Kidney capillary endothelial cell (primary cell): ENCODE measurements at places on chromosomes 5 and 9.

DNA sequence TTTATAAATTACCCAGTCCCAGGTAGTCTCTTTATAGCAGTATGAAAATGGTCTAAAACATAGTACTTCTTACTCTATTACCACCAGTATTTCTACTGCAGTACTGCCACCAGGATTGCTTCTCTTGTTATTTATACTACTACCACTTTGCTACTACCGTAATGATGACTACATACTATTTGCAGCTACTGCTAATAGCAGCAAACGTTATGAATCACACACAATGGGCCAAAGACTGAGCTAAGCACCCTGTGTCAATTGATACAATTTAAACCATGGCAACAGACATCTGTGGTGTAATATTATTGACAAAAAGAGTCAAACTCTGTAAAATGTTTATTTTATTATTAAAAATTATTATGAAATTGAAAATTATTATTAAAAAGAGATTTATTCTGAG, 15.3 kb upstream of the KIF12 start:
- no peak for DNase-seq

DNA sequence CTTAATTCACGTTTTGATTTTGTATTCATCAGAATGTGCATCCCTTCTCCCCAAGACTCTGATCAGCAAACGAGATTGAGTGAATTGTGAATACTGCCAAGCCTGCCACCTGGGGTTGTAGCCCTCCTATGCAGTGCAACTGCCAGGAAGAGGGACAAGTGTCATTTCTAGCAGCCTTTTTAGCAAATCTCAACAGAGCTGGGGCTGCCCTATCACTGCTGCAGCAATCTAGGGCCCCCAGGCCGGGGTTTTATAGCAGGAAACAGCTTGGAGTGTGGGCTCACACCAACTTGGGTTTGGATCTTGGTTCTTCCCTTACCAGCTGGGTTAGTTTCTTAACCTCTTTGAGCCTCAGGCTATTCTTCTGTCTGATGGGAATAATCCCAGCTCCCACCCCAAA, 4.0 kb downstream of the CSF1R start:
- no peak for DNase-seq

- no peak for DNase-seq
Measured at GRCh38 chr5:83331842-83332241, 139.7 kb upstream of the VCAN start.

DNA sequence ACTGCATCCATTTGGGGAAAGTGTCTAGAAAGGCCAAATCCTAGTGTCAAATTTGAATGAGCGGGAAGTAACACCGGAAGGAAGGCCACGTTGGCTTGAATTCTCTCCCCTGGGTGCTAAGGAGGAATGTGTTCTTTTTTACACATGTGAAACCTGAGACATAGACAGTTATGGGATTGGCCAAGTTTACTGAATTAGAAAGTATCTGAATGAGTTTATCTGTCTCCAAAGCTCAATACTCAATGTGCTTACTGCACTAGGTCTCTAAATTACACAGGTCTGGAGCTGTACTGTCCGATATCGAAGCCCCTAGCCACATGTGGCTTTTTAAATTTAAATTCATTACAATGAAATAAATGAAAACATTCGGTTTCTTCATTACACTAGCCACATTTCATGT, 6.0 kb downstream of the DMRT1 start:
- DNase-seq: no peak

- DNase-seq: no peak
Measured at GRCh38 chr9:98992885-98993569, 49.3 kb downstream of the COL15A1 start.

- no peak for DNase-seq
Measured at GRCh38 chr9:109088221-109088620, 31.5 kb downstream of the TMEM245 start.

GRCh38 chr5:131366428-131366827, 102.6 kb downstream of the CDC42SE2 start:
- DNase-seq: no peak

DNA sequence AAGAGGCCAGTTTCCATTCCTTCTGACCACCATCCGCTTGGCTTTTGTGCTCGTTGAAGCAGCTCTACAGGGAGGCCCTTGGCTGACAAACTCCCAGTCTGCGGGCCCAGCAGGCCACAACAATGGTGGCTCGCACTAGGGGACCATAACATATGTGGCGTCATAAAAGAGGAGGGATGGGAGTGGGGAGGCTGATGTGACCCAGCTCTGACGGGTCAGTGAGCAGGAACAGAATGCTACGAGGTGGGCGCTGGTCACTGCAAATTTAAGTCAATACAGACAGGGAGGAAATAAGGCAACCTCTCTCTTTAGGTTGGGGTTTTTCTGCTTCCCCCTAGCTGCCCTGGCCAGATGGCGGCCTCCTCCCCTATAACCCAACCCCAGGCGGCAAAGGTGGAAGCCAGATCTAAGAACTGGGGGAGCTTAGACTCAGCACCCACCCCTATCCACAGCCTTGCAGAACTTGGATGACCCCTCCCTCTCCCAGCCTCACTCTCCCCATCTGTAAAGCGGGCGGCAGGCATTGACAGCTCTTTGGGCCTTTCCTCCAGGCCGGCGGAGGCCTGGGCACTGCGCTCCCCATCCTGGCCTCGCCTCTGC, 778 bp downstream of the FRRS1L start:
- no peak for DNase-seq

DNA sequence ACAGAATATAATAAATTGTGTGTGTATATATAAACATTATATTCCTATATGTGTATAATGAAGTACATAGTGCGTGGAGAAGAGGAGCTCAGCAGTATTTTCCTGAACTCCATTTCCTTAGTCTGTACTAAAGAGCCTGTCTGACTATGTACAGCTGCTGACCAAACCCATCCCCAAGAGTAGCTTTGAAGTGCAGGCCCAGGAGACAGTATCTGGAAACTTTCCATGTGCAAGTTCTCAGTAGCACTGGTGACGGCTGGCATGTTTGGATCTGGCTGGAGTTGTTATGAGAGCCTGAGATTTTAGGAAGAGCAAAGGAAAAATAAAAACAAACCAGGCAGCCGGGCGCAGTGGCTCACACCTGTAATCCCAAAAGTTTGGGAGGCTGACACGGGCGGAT, 244.2 kb downstream of the RFK start:
- DNase-seq: no peak

- no peak for DNase-seq
Measured at GRCh38 chr5:72015103-72015548, 92.1 kb upstream of the MAP1B start.

DNA sequence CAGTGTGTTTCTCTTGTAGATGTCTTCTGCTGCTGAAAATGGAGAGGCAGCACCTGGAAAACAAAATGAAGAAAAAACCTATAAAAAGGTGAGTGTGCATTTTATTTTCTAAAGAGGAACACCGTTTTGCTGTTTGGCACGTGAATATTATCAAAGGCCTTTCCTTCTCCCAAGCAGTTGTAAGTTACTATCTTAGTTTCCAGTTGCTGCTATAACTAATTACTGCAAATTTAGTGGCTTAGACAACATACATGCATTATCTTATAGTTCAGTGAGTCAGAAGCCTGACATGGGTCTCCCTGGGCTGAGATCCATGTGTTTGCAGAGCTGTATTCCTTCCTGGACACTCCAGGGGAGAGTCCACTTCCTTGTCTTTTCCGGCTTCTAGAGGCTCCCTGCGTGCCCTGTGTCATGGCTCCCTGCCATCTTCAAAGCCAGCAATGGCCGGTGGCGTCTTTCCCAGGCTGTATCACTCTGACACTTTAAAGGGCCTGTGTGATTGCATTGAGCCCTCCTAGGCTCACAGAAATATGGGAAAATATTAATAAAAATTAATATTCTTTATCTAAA, 117.6 kb downstream of the PIP5K1B start:
- DNase-seq: peak; percentile 27

- no peak for DNase-seq
Measured at GRCh38 chr5:150055326-150056074, 30.9 kb downstream of the CSF1R start.

GRCh38 chr5:1952444-1953099, 69.8 kb upstream of the IRX4 start:
- DNase-seq: no peak

DNA sequence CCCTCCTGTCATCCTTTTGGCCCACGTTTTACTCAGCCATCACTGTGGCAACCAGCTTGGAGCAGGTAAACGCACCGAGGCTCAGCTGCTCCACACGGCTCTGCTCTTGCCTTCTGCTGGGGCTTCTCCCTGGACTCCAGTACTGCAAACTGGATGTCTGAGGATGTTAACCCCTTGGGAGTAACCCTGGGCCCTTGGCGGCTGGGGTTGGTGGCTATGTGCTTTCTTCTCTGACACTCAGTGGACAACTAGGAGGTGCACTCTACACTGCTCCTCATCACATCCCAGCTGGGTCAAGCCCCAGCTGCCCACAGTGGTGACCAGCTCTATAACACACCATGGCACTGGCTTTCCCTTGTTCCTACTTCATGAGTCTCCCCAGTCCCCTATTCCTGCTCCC, 12.2 kb upstream of the CYSTM1 start:
- no peak for DNase-seq

DNA sequence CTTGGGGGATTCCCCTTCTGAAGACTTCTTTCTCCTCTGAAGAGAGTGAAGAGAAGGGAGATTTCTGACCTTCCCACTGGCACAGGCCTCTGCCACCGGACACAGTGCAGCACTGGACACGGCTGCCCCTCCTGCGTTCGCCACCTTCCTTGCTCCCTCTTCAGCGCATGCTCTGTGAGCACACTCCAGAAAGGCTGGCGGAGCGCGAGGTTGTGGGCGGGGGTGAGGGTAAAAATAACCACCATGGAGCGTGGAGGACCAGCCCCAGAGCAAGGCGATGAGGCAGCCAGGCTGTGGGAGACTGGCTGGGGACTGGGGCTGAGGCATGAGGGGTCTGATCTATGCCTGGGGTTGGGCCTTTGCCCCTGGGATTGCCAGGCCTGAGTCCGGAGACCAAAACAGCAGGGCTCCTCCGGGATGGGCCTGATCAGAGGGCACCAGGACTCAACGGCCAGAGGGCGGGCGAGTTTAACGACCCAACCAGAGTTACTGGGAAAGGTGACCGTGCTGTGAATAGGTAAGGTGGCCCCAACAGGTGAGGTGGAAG, 97.2 kb downstream of the ROR2 start:
- DNase-seq: no peak

DNA sequence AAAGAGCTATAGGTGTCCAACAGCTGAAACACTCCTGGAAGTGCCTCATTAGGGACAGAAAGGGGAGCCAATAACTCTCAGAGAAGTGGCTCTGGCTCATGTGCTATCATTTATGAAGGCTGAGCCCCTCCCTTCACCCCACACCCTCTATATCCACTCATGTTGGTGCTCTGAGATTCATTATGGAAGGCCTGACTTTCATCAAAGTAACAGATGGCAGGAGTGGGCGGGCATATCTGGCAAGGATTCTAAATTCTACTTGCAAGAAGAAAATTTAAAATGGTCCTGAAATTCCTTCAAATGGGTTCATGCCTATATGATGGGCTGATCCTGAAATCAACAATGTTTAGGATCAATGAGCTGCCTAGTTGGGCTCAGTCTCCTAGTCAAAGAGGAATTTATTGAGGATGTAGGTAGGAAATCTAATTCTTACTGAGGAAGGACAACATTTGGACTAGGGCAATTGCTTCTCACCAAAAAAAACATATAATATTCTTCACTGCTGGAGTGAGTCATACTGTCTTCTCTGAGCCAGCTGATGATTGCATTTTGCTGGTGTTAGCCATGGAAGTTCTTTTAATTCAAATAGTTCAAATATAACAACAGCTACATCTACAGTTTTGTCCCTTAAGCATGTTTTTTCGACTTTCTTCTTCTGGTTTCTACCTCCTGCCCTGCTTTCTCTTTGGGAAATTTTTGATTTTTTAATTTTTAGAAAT, 23.5 kb downstream of the NMRK1 start:
- no peak for DNase-seq

- no peak for DNase-seq
Measured at GRCh38 chr5:148834689-148835088, 8.3 kb downstream of the ADRB2 start.

GRCh38 chr5:110736753-110737152, 2.1 kb upstream of the SLC25A46 start:
- no peak for DNase-seq

DNA sequence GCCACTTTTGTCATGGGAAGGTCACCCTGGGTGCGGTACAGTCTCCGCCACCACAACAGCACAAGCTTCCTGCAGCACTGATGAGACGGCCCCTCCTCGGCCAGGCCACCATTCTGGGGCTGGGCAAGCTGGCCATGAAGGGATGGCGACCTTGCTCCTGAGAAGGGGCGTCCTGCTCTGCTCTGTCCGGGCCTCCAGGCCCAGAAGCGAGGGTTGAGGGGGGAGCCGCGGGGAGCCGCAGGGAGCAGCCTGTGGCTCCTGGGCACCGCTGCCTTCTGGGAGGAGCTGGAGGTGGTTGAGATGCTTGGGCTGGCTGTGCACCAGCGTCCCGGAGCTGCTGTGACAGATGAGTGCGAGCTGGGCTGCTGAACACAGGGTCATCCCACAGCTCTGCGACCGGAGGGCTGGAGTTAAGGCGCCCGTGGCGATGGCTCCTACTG, 84.3 kb upstream of the RAPGEF1 start:
- DNase-seq: no peak

DNA sequence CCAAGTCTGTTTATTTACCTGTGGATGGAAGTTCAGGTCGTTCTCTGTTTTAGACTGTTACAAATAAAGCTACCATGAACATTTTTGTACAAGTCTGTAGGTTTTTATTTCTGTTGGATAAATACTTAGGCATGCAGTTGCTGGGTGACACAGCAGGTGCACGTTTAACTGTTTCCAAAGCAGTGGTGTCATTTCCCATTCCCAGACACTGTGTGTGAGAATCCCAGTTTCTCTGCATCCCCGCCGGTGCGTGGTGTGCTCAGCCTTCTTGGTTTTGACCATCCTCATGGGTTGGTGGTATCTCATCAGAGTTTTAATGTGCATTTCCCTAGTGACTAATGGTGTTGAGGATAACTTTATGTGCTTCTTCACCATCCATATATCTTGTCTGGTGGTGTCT, 27.2 kb downstream of the AHRR start:
- DNase-seq: no peak

GRCh38 chr5:35852084-35852734, 4.5 kb upstream of the IL7R start:
- DNase-seq: no peak

- DNase-seq: no peak
Measured at GRCh38 chr5:127643607-127644006, 5.3 kb upstream of the CTXN3 start.

DNA sequence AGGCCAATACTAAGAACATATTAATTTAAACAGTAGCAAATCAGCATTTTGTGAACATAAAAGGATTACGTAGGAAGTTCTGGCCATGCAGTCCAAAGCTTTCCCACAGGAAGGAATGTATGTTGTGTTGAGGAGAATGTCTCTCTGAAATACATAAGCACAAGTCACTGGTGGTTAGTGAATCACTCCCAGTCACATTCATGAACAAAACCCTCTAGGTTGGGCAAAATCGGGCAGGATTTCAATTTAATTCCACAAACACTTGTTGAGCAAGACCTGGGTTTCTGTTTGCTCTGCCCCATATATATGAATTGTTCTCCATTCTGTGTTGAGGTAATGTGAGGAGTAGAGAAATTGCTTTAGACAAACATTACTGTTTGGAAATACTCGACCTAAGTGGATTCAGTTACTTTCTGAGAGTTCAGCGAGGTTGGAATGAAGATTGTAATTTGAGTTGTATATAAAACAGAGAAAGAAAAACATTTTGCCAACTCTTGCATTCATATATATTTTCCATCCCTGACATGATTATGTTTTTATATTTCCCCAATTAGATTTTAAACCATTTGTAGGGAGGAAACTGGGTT, 127.6 kb upstream of the RPS23 start:
- DNase-seq: peak; percentile 57
